ENCODE measurements at places on chromosomes 1 and 21.

- no peak for DNase-seq
Observed at GRCh38 chr1:45820173-45820572, 16.8 kb downstream of the MAST2 start.

GRCh38 chr1:94898491-94899385 lies 28.2 kb downstream of the CNN3 start:
- no peak for DNase-seq

DNA sequence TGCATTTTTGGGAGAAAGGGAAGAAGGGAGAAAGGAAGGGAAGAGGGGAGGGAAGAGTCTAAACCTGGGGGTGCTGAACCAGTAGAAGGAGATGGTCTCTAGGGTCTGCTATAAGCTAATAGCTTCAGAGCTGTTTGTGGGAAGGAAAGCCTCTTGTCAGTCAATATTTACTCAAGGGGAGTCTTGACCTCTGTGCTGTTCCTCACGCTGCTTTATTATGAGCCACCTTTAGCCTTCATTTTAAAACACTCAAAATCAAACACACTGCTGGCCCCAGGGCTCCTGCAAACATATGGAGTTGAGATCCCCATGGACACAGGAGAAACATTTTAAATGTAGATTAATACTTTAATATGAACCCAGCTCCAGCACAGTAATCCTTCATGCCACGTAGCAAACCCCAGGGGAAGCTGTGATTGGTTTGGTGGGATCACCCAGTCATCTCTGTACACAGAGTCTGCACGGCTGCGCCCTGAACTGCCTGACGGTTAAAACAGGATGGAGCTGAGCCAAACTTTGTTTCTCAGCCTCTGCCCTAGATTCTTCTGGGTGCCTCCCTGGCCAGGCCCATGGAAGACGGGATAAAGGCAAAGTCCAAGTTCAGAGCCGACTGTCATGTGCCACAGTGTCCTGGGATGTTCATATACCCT lies 40.2 kb upstream of the VWA5B1 start:
- DNase-seq: no peak

DNA sequence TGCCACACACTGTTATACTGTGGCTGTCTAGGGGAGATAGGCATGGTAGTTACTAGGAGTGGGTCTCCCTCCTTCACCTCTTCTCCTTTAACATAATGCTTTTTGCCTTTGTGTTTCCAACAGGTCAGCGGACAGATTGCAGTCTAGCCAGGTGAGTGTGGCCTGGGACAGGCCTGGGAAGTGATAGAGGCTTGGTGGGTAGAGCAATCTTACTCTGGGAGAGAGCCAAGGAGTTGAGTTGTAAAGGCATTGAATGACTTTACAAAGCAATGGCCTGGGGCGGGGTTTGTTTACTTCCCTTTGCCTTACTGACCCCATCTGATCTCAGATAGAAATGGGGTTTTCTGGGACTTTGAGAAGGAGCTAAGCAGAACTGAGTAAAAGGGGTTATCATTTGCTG lies 51.0 kb upstream of the IKBKE start:
- no peak for DNase-seq

GRCh38 chr1:35555601-35556477 lies 1.4 kb downstream of the KIAA0319L start:
- peak; percentile 86 for DNase-seq

DNA sequence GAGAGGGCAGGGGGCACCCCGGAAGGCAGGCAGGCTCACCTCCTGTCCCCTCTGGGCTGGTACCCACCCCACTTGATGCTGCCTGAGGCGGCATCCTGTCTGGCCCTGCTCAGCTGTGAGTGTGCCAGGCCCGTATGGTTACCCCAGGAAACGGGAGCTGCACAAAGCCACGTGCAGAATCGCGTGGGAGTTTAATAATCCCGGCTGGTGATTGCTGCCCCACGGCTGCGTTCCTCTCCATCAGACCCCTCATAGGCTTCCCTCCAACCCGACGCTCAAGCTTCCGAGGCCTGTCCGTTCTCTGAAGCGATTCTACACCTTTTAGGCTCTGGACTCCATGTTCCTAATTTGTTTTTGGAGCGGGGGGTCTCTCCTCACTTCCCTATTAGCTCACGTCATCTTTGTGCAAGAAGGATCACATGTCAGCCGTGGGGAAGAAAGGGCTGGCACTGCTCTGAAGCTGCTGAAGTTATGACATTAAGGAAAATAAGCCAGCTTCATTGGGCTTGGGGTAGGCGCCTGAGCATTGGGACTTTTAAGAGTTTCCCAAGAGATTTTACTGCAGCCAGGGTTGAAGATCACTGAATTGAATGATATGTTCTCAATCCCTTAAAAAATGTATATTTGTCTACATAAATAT lies 1.1 kb upstream of the B3GALT5 start:
- no peak for DNase-seq

DNA sequence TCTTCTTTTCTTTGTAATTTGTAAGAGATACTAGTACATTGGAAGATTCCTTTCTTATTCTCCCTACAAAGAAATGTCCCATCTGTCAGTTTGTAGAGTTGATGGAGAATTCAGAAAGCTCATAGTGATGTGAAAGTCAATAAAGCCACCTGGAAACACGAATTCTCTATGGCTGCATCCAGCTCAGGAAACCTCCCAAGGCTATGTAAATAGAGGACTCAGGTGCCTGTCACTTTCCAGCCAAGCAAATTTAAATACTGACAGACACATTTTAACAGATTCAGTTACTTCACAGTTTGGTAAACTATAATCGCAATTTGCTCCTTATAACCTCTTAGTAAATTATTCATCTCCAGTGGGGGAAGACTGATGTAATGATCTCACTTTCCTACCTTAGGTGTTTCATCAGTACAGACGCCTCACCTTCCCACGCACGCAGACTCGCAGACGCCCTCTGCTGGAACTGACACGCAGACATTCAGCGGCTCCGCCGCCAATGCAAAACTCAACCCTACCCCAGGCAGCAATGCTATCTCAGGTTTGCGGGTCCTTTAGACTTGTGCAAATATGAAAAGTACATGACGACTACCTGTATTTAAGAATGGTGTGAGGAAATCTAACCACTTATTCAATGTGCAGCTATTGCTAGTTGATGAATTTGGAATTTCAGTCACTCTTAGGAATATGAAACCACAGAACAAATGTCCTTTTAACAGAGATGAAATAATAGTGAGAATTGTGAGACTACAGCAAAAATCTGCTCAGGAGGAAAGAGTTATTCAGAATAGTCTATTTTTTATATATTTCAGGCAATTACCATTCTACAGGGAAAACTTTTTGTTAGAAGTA lies 60.6 kb downstream of the PTPRC start:
- peak; percentile 60 for DNase-seq

DNA sequence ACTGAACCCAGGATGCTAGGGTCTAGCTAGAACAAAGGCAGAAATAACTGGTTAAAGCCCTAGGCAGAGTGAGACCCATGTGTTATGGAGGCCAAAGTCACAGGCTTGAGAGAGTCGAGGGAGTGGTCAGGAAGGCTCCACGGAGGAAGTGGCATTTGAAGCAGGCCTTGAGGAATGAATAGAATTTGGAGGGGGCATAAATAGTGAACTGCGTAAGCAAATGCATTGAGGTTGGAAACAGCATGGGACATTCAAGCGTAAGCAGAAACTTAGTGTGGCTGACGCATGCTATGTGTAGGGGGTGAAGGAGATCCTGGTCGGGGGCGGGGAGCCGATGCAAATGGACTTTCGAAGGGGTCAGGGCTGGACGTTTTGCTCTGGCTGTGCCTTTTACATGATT lies 11.5 kb downstream of the AZIN2 start:
- DNase-seq: no peak

DNA sequence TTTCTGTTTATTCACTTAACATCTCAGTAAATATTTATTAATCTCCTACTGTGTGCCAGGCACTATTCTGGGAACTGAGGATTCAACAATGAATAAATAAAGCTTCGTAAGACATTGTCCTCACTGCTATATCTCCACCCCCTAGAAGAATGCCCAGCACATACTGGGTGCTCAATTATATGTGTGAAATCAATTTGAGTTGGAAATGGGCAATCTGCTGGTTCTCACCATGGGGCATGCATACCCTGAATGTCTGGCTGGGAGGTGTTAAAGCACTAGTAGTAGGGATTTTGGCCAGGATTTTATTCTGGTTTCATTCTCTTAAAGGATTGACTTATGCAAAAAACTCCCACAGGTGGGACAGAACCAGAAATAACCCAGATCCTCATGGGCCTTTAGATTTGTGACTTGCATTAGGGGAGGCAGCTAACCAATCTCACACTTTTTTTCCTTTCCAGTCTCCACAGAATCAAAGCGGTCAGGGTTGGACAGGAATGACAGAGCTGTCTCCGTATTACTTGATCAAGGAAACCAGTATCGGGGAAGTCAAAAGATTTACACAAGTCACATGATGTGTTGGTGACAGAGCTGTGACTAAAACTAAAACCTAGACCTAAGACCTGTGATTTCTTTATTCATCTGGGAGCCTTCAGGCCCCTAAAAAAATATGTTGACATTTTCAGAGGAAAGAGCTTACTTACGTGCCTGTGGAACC lies 12.8 kb downstream of the GFI1 start:
- DNase-seq: no peak

- no peak for DNase-seq
Observed at GRCh38 chr21:45834821-45835293, 146.7 kb upstream of the COL6A1 start.

DNA sequence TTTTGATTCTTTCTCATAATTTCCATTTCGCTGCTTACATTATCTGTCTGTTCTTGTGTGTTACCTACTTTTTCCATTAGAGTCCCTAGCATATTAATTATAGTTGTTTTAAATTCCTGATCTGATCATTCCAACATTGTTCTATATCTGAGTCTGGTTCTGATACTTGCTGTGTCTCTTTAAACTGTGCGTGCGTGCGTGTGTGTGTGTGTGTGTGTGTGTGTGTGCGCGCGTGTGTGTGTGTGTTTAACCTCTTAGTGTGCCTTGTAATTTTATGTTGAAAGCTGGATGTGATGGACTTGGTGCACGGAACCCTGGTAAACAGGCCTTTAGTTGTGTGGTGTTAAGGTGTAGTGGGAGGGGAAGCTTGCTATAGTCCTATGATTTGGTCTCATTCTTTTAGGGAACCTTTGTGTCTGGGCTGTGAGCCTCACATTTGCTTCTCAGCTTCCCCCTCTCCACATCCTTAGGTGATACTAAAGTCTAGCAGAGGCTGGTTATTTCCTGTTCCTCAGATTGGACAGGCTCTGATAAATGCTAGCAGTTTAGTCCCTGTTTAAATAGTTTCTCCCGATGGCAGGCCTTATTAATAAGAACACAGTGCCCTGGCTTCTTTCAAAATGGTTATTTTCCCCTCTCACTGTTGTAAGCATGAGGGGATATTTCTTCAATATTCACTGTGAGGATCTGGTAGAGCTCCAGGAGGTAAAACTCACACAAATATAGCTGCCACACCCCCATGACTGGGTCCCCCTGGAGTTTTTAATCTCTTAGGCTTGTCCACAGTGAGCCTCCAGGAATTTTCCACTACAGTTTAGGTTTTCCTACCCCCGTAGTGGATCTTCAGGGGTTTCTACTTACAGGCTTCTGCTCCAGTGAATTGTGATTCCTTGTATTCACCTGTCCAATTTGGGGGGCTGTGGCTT lies 118.3 kb downstream of the GALNT2 start:
- peak; percentile 35 for DNase-seq

DNA sequence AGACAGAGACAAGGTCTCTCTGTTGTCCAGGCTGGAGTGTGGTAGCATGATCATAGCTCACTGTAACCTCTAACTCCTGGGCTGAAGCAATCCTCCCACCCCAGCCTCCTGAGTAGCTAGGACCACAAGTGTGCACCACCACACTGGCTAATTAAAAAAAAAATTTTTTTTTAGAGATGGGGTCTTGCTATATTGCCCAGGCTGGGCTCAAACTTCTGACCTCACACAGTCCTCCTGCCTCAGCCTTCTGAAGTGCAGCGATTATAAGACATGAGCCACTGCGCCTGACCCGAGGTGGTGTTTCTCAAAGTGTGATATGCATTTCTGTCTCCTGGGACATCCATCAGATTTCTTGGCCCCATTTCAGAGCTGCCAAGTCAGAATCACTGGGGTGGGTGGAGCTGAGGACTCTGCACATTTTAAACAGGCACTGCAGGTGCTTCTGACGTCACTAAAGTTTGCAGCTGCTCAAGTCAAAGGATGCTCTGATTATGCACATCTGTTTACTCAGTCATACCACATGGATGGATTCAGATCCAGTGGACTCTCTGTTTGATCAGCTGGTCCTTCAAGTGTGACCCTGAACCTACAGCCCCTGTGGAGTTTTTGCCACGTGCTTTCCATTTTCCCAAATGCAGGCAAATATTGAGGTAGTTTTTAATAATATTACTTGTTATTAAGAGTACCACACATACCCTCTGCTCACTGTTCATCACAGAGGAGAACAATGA lies 21.4 kb downstream of the TGFB2 start:
- peak; percentile 97 for DNase-seq

- peak; percentile 75 for DNase-seq
Observed at GRCh38 chr21:44615911-44616590, 4.2 kb downstream of the KRTAP10-8 start.

- DNase-seq: no peak
Observed at GRCh38 chr21:42405064-42406013, 1.6 kb downstream of the UBASH3A start.

DNA sequence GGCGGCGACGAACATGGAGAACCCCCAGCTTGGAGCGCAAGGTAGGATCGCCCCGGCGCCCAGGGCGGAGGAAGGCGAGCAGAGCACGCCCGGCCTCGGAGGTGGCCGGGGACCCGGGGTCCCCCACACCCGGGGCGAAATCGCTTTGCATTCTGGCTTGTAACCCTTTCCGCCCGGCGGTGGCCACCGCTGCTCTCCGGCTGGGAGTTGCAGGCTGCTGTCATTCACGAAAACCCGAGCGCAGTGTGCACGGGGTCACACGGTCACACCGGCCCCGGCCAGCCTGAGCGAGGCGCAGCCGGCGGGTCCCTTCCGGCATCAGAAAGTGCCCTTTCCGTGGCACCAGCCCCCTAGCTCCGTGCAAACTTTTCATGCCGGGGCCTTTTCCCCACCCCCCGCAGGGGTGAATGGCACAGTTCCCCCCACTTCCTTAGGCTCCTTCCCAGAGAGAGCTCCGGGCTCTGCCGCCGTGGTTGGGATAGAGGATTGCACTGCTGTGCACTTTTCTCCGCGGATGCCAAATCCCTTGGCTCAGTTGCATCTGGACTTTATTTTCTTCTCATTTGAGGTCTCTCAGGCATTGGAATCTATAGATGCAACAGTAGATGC lies 802 bp downstream of the KAZN start:
- DNase-seq: peak; percentile 48

DNA sequence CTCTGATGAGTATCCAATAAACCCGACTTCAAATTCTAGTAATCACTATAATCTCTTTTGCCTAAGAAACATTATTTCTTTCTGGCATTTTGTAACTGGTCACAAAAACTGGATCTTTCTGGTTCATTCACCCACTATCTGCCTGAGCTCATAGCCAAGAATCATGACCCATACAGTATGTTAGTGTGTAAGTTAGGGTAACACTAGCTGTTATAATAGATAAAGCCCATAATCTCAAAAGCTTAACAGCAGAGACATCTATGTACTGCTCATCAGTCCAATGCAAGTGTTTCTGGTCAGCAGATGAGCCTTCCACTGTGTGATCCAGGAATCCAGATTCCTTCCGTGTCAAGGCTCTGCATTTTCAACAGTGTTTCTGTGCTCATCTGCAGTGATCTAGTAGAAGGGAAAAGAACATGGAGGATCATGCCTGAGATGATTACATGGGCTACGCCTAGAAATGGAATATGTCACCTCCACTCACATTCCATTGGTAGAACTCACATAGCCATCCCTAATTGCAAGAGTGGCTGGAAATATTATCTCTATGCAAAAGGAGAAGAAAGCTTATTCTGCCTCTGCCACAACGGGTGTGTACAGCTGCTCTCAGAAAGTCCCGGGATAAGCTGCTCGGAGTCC lies 27.7 kb downstream of the RRAGC start:
- no peak for DNase-seq

- no peak for DNase-seq
Observed at GRCh38 chr1:14775434-14775833, 176.9 kb downstream of the KAZN start.
